Breast epithelium (tissue), 4 donors: ENCODE measurements at places on chromosomes 6 and 20.
A peak's percentile ranks its signal among the peaks of the same experiment; 100 is the strongest.

DNA sequence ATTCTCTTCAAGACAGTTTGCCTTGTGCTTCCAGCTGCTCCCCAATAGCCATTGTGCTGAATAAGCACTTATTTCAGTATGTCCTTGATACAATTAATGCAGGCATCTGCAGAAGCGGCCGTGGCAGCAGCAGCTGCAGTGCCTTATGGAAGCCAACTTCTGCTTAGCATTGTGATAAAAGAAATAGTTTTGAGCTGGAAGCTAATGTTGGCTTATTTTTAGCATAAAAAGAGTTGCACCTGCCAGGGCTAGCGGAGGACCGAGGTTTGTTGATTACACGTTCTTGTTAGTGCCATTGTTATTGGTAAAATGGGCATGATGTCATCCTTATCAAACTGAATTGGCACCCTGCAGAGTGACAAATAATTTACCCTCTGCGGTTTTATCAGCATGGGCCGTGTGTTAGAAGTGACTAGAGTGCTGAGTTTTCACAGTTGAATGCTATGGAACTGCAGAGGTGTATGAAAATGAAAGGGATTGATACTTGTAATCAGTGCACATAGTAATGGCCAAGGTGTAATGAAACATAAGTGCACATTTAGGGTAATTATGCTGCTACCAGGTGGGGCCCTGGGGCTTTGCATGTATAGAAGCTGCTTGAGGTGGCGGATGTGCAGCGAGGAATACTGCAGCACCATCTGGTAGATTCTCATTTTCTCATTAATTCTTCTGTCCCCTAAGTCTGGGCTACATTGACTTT, 334.3 kb downstream of the CDKAL1 start:
- no peak for DNase-seq

DNA sequence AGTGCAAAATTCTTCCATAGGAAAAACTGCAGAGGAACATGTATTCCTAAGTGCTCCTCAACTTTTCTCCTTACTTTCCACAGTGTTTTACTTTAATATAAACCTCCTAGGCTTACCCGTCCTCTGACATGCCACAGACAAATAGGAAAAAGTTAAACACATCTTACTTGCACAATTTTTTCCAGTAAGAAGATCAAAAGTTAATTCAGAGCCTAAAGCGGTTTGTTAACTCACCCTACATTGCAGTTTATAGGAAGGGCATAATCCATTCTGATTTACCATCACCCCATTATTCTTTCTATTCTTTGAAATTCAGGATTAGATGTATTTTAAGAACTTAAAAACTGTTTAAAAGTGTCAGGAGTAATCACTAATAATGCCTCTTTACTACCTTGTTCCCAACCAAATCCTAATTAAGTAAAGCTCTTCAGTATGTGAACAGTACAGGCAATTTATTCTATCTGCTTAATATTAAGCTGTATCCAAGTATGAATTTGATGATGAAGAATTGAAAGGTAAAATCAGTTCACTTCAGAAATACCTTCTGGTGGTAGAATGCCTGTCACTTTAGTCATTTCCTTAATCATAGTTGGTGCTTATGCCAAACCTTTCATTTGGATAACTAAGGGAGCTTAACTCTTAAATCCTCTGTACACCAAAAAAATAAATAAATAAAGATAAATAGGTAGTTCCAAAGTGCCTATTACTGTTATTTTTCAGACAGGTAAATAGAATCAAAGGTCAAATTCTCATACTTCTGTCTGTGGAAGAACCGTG, 292.0 kb downstream of the ALDH8A1 start:
- DNase-seq: no peak

GRCh38 chr20:13278812-13279570, 57.9 kb downstream of the ISM1 start:
- DNase-seq: no peak

- no peak for DNase-seq
Measured at GRCh38 chr20:57291003-57291402, 24.6 kb upstream of the BMP7 start.

DNA sequence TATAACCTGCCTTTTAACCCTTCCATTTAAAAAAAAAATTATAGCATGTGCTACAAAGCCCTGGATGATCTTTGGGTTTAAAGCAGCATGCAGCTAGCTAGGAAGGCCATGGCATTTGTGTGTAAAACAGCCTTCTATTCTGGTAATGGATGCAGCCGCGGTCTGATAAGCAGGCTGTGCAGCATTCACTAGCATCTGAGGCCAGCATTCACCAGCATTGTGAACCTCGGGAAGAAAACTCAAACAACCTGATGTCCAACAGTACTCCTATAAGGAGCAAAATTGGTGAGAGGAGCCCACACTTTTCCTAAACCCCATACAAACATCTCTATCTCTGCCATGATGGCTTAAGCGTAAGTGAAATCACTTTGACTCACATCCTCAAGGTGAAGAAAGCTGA, 265.5 kb downstream of the PTPRT start:
- DNase-seq: no peak

- no peak for DNase-seq
Measured at GRCh38 chr6:111662072-111662793, 56.6 kb upstream of the TRAF3IP2 start.

- no peak for DNase-seq
Measured at GRCh38 chr6:3421791-3422434, 34.9 kb downstream of the SLC22A23 start.

DNA sequence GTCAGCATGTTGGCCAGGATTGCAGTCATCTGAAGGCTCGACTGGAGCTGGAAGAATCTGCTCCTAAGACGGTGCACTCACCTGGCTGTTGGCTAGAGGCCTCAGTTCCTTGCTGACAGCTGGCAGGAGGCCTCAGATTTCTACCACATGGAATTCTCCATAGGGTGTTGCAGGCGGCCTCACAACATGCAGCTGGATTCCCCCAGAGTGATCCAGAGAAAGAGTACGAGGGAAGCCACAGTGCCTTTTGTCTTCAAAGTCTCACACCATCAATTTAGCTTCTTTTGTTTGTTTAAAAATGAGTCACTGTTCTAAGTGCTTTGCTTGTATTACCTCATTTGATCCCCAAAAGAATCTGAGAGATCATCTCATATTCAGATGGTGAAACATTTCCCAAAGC, 65.5 kb upstream of the FYN start:
- DNase-seq: no peak

DNA sequence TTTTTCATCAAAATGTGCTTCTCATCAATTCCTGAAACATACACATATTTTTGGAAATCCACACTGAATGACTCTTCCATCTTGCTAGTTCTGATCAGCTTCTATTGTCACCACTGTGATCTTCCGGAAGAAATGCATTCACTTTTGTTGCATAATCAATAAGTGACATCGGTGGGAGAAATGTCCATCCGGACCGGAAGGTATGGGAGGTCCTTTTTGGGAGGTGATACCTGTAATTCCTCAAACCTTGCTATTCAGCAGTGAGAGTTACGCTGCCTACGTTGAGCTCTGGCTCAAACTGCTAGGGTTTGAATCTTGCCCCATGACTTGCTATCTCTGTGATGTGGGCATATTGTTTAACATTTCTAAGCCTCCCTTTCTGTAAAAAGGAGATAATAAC, 16.6 kb upstream of the TFB1M start:
- no peak for DNase-seq

DNA sequence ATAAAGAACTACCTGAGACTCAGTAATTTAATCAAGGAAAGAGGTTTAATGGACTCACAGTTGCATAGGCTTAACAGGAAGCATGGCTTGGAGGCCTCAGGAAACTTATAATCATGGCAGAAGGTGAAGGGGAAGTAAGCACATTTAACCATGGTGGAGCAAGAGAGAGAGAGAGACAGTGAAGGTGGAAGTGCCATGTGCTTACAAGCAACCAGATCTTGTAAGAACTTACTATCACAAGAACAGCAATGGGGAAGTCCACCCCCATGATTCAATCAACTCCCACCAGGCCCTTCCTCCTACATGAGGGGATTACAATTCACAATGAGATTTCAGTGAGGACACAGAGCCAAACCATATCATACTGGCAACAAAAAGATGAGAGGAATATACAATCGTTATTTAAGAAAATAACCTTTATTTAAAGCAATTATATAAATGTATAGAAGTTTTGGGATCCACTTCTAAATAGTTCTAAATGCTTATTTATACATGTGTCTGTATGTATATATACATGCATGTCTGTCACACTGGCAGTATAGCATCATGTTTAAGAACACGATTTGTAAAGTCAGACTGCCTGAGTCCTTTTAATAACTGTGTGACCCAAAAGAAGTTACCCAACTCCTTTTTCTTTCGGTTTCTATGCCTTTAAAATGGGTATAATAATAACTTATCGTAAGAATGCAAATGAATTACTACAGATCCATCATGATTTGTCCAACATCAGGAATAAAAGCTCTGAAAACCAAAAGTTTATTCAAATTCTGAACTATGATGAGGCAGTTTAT, 255.7 kb upstream of the THEMIS start:
- DNase-seq: no peak

GRCh38 chr6:4354181-4354580, 218.8 kb upstream of the ECI2 start:
- no peak for DNase-seq

DNA sequence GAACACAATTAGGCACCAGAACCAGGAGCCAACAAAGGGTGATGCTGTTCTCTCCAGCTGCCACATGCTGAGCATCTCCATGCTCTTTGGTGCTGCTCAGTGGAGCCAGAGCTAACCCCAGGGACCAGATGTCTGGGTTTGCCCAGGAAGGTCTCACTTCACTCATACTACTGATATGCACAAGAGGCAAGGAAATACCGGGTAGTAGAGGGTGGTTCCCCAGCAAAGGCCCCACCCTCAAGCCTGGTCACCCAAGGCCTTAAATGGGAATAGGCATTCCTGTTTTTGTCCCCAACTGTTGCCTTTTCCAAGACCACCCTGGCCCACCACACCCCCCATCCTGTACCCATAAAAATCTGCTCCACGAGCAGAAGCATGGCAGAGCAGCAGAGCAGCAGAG, 204.5 kb upstream of the TAB2 start:
- no peak for DNase-seq

DNA sequence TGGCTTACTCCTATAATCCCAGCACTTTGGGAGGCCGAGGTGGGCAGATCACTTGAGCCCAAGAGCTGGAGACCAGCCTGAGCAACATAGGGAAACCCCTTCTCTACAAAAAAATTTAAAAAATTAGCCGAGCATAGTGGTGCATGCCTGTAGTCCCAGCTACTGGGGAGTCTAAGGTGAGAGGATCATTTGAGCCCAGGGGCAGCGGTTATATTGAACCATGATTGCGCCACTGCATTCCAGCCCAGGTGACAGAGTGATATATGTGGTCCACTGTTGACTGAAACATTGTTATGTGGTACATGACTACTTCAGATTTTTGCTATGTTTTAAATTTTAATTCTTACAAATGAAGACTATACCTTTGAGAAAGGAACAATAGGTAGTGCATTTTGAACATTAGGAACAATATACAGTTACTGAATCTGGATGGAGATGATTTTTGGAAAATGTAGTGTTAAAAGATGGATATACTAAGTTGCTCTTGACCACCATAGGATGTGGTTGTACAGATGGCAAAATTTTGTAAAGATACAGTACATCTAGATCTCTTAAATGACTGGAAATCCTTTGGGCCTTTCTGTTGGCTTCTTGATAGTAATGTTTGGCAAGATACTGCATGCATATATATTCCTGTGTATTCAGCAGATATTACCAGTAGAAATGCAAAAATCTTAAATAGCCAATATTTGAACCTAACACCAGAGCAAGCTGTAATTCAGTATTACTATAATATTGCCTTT, 35.9 kb downstream of the MAPK14 start:
- DNase-seq: no peak

DNA sequence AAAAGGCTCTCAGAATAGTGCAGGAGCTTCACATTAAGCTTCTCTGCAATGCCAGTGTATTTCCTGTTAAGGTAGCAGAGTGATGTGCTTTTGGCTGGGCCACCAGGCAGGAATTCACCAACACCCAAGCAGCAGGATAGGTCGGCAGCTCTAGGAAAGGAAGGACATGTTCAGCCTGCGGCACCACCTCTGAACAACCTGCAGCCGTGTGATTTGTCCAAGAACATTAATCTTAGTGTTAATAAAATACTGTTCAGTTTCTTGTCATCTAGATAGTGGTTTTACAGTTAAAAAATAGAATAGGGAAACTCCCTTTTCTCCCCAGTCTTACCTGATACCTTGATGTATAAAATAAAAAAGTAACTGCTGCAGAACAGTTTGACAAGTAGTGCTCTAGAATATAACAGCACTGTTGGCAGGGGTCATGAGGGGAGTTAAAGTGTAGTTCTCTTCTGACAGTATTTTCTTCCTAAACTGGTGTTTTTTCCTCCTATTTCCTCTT, 18.8 kb downstream of the ZNF292 start:
- DNase-seq: no peak

- DNase-seq: peak; percentile 19
Measured at GRCh38 chr20:37901654-37902503, 1.0 kb upstream of the VSTM2L start.

GRCh38 chr6:35728683-35729678, 7.9 kb upstream of the ARMC12 start:
- DNase-seq: peak; percentile 91

- no peak for DNase-seq
Measured at GRCh38 chr20:56760610-56761009, 131.5 kb downstream of the TFAP2C start.

DNA sequence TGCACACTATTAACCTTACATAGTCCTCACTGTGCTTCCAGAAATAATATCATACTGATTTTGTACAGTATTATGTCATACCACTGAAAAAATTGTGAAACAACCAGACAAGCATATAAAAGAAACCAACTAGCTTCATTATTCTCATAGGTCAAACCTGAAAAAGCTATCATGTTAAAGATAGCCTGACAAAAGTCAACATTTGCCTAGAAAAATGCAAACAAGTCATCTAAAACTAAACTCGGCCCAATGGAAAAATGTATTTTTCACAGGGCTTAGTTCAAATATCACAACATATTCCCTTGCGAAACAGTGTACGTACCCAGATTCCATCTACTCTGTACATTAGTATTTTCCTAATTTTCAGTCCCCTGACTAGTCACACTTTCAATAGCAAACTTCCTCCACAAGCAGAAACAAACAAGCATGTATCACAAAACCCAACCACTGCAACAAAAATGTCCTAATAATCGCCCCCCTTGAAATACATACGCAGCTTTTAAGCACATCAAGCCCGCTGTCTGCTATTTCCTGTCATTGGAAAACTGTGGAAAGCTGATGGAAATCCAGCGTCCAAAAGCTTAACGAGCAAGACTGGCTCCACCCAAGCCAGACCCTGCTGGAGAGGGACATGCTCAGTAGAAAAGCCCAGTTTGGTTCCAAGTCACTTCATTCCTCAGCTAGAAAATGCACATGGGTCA, 93.1 kb downstream of the EPB41L2 start:
- DNase-seq: no peak
